ENCODE measurements at places on chromosomes 6 and 20.

- no peak for DNase-seq
Observed at GRCh38 chr6:119713903-119714302, 364.3 kb upstream of the MAN1A1 start.

GRCh38 chr6:169880516-169880915 is 129.1 kb downstream of the ERMARD start:
- DNase-seq = no peak

GRCh38 chr6:15087186-15087589 is 158.7 kb upstream of the JARID2 start:
- DNase-seq = no peak

GRCh38 chr6:123520217-123520616 is 116.5 kb downstream of the TRDN start:
- DNase-seq = no peak

- DNase-seq = no peak
Observed at GRCh38 chr6:142706210-142706609, 238.8 kb downstream of the HIVEP2 start.

GRCh38 chr20:10034717-10035571 is at the start of gene ANKEF1:
ANKEF1 (plus strand) TSS chr20:10034987; CDS start chr20:10038302, 3,315 bp downstream.
- DNase-seq = peak; percentile 85

DNA sequence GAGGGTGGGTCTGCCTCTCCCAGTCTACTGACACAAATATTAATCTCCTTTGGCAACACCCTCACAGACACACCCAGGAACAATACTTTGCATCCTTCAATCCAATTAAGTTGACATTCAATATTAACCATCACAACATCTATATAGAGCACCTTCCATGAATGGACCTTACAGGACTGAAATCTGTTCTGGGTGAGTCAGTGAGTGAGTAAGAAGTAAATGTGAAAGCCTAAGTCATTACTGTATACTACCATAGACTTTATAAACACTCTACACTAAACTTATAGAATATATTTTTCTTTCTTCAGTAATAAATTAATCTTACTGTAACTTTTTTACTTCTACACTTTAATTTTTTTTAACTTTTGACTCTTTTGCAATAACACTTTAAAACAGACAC is 993.8 kb upstream of the MAP3K7 start:
- DNase-seq = no peak

GRCh38 chr6:28585335-28585734 is 59.7 kb downstream of the GPX5 start:
- no peak for DNase-seq

DNA sequence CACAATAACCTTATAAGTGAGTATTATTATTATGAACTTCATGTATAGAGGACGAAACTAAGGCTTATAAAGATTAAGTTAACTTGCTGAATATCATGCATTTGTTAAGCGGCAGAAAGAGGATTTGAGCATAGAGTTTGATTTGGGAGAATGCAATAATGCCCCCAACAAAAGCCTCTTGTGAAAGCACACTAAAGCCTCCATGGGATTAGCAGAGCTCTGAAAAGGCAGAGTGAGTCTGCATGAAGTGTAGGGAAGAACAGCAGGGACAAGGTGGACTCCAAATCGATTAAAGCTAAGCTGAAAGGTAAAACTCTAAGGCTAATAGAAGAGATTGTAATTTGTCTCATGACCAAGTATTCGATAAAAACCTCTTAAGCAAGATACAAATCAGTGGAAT is 100.3 kb downstream of the SH3BGRL2 start:
- no peak for DNase-seq

DNA sequence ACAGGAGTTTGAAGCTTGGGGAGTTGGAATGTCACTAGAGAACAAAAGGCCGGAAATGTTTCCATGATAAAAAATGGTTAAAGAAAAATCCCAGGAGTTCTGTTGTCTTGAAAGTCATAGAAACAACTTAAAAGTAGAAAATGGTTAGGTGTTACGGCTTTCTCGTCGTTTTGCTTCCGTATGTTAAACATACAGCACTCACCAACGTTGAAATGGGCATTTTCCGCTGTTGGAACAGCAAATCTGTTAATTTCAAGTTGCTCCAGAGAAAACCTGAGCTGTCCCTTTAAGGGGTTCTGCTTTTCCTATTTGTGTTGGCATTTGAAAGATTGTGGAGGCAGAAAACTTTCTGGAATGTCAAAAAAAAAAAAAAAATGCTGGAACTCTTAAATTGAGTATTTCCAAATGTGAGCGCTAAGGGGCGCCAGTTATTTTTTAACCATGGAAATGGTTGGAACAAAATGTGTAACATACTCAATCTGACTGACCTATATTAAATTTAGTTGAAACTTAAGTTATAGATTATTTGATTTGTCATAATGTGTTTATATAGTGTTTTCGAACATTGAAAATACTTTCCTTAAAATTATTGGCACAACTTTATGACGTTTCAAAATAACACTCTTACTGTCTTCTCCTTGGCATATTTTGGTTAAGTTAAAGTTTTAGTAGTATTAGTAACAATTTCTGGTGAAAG is 2.2 kb downstream of the QKI start:
- DNase-seq = no peak

- DNase-seq = no peak
Observed at GRCh38 chr6:20126102-20126752, 86.0 kb downstream of the MBOAT1 start.

DNA sequence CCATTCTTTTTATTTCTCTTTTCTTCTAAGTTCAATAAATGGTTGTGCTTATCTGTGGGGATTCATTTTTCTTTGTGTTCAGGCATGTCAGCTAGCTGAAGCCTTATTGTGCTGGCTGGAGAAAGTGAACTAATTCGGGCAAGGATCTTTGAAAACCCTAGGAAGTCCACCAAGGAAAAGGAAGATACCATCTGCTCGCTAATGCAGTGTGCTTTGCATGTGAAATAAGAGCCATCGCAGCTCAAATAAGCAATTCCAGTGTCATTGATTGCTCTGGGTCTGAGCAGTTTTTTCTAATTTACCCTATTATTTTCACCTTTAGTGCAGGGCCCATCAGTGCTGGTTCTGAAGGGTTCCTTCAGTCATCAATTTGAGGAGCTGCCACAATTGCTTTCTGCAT is 309.4 kb upstream of the SOX4 start:
- no peak for DNase-seq

DNA sequence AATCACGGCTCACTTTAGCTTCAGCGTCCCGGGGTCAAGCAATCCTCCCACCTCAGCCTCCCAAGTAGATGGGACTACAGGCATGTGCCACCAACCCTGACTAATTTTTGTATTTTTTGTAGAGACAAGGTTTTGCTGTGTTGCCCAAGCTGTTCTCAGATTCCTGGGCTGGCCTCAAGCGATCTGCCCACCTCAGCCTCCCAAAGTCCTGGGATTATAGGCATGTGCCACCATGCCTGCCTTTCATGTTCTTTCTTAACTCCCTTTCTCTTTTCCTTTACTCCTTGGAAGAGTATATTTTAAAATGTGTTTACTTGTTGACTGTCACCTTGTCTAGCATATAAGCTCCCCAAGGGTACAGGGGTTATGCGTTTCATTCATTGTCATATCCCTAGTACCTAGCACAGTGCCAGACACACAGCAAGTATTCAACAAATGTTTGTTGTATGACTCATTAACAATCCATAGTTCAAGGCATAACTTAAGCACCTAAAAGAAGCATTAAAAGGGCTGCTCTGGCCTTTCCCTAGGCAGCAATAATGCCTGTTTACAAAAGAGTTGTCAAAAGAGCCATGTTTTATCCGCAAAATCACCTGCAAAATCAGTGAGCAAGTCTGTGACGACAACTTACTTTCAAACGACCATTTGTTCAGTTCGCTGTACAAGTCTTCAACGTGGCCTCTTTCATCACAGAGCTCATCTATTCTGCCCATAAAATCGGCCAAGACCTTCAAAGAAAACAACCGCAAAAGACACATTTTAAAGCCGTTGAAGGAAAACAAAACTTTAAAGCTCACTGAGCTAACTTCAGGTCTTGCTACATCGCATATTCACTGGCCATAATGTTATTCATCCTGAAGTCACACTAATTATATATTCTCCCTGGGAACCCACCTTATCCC is 4.6 kb downstream of the CYP24A1 start:
- DNase-seq = no peak

DNA sequence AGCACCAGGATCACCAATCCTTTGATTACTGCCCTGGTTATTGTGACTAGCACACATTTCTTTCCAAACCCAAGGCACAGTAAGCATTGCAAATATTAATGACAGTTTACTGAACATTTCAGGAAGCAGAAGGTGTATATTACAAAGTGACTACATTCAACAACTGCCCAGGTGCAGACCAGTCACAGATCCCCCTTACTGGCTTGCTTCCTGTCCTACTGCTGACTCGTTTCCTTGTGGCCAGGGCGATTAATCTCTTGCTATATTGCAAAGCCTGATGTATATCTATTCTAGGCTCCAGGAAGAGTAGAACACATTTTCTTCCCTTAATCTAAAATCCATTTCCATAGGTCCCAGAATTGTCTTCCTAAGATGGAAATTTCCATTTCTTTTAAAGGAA is 77.2 kb upstream of the EPHA7 start:
- no peak for DNase-seq

- no peak for DNase-seq
Observed at GRCh38 chr6:96466147-96466863, 55.3 kb upstream of the UFL1 start.

GRCh38 chr6:29708432-29709179 is 14.6 kb upstream of the HLA-F start:
- DNase-seq = peak; percentile 66

DNA sequence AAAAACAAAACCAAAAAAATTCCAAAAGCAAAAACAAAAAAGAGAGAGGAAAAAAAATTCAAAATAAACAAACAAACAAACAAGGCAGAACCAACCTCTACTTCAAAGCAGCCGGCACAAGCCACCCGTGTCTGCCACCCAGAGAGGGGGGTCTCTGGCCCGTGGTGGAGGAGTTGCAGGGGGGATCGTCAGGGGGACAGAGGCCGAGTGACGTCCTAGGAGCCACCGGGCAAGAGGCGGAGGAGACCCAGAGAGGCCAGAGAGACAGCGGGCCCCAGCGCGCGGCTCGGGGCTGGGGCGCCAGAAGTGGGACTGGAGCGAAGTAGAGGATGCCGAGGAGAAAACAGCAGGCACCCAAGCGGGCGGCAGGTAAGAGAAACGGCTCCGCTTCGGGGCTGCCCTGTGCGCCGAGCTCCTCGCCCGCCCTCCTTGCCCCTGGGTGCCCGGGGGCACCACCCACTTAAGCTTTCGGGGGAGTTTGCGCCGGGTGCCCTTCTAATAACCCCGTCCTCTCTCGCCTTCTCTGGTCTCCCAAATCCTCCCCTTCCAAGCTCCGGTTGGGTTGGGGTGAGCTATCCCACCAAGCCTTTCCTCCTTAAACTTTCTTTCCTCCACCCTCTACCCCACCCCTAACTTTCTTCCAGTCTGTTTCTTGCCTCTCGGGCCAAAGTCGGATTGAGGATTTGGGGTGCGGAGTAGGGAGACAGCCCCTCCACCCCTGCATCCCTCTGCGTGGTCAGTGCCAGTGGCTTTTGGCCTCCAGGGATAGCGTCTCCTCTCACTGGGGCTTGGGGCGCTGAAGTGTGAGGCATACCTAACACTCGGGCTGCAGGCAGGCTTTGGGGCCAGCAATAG is 1.0 kb downstream of the TSHZ2 start:
- DNase-seq = peak; percentile 21

- DNase-seq = no peak
Observed at GRCh38 chr20:63705232-63706026, 2.3 kb downstream of the ARFRP1 start.

DNA sequence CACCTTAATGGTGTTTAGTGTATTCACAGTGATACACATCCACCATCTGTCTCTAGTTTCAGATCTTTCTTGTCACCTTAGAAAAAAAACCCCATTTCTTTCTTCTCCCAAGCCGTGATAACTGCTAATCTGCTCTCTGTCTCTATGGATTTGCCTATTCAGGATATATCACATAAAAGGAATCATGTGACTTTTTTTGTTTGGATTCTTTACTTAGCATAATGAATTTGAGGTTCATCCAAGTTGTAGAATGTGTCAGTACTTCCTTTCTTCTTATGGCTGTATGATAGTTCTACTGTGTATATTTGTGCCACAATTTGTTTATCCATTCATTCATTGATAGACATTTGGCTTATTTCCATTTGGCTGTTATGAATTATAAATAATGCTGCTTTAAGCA is 57.1 kb downstream of the ITCH start:
- no peak for DNase-seq

DNA sequence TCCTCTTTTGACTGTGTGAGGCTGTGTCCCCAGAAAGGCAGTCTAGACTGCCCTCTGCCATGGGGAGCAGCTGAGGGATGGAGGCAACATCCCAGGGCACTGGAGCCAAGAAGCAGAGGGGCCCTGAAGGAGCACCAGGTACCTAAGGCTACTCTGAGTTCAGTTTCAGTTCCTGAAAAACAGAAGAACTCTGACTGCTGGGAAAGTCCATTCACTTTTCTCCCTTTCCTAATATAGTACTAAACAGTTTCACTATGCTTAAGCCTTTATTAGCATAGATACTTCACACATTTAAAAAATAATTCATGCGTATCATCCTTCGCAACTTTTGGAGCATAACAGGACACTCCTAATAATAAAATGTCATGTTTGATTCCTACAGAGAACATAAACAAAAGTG is 130.0 kb downstream of the FOXC1 start:
- DNase-seq = no peak

DNA sequence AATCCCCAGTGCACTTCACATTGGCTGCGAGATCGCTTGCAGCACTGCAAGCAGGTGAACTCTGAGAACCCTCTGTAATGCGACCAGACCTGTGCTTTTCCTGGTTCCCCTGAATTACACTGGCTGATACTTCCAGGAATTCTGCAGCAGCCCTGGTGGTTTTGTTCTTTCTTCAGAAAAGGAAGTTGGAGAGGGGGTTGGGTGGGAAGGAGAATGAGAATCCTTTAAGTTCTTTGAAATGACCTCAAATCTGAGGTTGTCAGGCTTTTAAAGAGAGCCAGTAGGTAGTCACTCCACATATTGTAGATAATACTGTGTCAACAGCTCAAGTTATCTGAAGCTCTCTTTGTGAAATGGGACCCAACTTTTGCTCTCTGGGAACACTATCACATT is 62.4 kb downstream of the GCNT2 start:
- DNase-seq = no peak

DNA sequence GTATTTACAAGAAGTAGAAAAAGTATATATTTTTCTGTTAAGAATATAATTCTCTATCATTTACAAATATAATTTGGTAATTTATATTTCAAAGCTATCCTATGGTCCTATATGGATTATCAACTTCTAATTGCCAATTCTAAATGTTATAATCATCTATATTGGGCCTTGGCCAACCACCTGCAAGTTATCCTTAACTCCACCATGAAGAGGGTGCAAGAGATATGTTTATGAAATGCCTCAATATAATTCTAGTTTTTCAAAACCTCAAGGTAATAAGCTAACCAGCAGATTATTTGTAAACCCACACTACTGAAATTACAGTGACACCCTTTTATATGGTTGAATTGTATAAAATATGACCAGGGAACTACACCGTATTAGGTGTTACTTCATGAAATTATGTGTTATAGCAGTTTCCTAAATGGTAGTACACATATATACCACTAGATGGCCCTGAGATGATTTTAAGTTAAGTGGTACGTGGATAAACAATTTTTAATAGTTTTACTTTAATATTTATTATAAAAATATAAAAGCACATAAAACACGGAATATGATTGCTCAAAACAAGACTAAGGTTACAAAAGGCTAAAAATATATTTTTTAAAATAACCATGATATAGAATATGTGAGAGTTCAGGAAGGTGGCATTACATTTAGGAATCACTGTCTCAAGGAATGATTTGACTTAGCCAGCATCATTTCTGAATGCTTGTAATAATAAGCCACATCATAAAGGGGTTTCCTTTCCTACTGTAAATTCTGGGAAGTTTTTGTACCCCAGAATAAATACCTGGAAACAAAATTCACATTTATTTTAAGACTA is 9.8 kb upstream of the PNISR start:
- no peak for DNase-seq

- DNase-seq = peak; percentile 48
Observed at GRCh38 chr6:125114248-125114858, 39.2 kb upstream of the TPD52L1 start.
